Stimulated activated CD4-positive, alpha-beta T cell treated with anti-CD3 and anti-CD28 coated beads, Interleukin-15, amount 100 ng/mL, for 48 hours (primary cell): ENCODE measurements at places on chromosomes 3 and 15.

DNA sequence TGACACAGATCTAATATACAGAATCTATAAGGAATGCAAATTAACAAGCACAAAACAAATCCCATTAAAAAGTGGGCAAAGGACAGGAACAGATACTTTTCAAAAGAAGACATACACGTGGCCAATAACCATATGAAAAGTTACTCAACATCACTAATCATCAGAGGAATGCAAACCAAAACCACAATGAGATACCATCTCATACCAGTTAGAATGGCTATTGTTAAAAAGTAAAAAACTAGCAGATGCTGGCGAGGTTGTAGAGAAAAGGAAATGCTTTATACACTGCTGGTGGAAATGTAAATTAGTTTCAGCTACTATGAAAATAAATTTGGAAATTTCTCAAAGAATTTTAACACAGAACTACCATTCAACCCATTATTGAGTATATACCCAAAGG lies 50.7 kb downstream of the ADAMTS17 start:
- no peak for DNase-seq

DNA sequence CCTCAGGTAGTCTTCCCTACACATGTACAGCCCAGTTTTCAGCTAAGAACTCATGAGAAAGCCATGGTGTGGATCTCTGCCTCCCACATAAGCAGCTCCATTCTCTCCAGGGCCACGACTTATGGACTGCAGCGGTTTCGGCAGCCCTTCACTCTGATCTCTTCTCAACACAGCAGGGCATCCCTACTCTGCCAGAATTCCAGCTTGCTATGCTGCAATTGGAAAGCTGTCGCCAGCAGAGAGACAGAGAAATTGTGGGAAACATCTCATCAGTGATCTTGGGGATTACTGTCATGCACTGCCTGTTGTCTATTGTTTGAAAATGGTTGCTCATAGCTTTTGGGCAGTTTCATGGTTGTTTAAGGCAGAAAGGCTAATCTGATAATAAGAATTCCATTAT lies 11.9 kb upstream of the BLM start:
- no peak for DNase-seq

GRCh38 chr3:30142946-30143345 lies 463.5 kb upstream of the TGFBR2 start:
- DNase-seq: no peak

DNA sequence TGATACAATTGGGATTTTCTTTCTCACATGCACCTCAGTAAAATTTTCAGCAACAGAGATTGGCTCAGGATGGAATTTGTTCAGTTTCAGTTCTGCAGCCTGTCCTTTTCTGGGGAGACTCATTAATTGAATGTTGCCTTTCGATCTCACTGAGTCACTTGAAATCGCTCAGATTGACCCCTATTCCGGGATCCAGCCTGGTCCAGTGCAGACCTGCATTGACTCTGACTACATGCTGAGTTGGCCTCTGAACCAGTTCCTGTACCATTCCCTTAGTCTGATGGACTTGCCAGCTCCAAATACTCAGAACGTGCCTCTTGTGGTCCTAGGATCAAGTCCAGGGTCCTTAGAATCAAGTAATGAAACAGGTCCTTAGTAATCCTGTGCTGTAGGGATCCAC lies 9.4 kb downstream of the IGF1R start:
- no peak for DNase-seq

DNA sequence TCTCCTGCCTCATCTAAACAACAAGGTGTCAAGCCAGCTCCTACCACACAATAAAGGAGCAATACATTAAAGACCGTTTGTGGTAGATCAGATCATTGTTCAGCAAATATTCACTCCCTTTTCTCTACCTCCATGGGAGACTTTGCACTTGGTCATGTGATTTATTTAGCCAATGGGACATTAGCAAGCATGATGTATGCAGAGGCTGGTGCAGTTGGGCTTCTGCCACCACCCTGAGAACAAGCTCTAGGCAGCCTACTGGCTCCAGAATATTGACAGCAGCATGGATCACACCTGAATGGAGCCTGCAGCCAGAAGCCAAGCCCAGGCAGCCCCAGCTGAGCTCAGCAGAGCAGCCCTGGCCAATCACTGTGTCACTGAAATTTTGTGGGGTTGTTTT lies 99.4 kb upstream of the UBE2E2 start:
- DNase-seq: no peak

- no peak for DNase-seq
Measured at GRCh38 chr3:55658690-55659562, 171.8 kb upstream of the WNT5A start.

- DNase-seq: no peak
Measured at GRCh38 chr3:174020156-174020555, 622.6 kb downstream of the NLGN1 start.

DNA sequence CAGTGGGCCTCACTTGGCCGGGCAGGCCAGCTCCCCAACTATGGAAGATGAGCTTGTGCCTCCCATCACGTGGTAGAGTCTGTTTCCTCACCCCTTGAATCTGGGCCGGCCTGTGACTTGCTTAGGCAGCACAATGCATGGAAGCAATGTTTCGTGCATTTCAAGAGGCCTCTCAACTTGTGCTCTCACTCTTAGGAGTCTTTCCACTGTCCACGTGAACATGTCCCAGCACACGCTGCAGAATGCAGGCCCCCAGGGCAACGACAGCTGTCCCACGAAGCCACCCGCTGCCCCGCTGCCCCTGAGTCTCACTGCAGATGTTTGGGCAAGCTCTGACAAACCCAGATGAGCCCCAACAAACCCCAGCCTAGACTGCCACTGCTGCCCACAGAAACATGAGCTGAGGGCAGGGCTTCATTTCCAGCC lies 27.2 kb upstream of the SLC41A3 start:
- no peak for DNase-seq

DNA sequence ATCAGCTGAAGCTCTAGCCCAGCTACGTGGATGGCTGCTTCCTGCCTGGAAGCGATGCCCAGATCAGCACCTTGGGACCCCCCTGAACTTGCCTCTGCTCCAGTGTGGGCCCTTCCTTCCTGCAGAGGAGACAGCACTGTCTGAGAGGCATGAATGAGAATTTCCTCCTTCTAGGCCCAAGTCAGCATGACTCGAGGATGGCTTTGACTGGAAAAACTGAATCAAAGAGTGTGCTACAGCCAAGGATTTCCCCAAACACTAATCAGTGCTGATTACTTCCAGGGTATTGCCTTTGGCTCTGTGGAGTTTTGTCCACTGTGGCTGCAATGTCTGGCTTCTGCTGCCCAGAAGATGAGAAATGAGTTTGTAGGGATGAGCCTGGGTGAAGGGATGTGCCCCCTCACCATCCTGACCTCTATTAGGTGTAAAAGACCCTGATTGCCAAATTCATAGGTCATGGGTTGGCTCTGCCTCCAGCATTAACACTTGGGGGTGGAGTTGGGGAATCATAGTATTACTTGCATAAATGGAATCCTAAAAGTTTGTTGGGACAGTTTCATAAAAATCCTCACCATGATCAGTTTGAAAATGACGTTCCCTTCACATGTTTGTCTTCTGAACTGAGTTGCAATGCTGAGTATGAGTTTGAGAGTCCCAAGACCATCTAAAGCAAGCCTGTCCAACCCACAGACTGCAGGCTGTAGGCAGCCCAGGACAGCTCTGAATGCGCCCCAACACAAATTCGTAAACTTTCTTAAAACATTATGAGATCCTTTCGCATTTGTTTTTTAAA lies 36.7 kb downstream of the FLNB start:
- DNase-seq: no peak

DNA sequence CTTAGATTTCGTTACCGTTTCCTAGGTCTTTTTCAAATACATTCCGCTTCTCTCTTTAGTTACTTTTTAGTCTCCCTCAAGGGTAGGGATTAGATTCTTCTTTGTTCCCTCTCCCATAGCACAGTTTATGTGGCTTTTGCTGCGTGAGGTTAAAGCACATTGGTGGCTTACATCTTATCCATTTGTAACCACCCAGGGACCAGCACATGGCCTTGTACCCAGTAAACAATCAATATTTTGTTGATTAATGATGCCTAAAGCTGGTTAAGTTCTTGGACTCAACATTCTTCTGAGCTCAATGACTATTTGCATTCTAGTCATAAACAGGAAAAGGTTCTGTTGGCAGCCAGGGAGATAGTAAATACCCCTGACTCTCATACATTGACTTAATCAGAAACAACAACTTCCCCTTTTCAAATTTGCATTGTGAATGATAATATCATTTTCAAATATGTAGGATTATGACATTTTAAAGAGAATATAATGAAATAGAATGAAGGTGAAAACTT lies 60.2 kb downstream of the CACNA1D start:
- no peak for DNase-seq

- DNase-seq: no peak
Measured at GRCh38 chr3:188152660-188153436, 1.1 kb upstream of the LPP start.

GRCh38 chr3:178283561-178283960 lies 252.7 kb upstream of the KCNMB2 start:
- no peak for DNase-seq

DNA sequence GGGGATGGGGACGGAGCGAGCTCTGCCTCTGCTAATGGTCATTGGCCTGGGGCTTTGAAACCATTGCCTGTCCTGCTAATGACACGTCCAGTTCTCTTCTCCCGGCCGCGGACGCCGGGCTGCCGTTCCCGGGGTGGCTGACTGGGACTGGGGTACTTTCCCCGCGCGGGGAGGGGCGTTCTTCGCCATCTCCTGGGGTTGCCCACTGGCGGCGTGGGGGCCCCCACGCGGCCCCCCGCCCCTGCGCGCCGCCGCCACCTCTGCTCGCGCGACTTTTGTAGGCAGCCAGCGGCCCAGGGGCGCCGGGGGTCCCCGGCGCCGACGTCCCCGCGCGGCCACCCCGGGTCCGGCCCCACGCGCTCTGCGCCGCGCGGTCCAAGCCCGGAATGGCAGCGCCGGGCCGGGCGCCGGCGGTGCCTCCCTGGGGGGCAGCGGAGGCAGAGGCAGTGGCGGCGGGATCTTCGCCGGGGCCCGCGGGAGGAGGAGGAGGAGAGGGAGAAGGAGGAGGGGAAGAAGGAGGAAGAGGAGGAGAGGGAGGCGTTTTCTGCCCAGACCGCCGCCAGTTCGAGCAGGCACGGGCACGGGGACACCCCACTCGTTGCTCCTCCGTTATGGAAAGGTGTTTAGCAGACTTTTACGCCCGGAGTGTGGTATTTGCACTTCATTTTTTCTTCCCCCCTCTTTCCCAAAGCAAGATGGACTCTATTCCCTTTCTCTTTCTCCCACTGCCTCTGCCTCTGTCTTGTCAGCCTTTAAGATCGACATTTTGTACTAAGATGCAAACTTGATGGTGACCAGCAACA lies 2.3 kb downstream of the BBX start:
- DNase-seq: peak; percentile 2

GRCh38 chr3:123807820-123808219 lies 76.3 kb downstream of the MYLK start:
- DNase-seq: no peak

GRCh38 chr3:177420651-177421480 lies 223.6 kb upstream of the TBL1XR1 start:
- DNase-seq: no peak

GRCh38 chr15:49978121-49978520 lies 140.9 kb downstream of the ATP8B4 start:
- DNase-seq: no peak

DNA sequence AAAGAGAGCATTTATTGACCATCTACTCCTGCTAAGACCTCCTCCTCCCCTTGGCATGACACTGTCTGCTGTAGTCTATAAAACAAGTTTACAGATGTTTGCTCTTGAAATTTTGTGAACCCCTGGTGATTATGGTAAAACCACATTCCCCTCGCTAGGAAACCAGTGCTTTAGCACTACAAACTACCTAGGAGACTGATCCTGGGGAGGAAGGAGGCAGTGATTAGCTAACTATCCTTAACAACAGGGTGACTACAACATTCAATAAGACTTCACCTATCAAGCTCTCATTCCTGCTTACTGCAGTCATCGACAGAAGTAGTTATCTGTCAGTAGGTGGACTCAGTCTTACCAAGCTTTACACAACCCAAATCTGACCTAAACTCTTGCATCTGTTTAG lies 371.3 kb downstream of the TUSC7 start:
- no peak for DNase-seq
